ENCODE measurements at places on chromosomes 7 and 10.

- DNase-seq = no peak
Measured at GRCh38 chr10:121340271-121340831, 257.9 kb downstream of the FGFR2 start.

DNA sequence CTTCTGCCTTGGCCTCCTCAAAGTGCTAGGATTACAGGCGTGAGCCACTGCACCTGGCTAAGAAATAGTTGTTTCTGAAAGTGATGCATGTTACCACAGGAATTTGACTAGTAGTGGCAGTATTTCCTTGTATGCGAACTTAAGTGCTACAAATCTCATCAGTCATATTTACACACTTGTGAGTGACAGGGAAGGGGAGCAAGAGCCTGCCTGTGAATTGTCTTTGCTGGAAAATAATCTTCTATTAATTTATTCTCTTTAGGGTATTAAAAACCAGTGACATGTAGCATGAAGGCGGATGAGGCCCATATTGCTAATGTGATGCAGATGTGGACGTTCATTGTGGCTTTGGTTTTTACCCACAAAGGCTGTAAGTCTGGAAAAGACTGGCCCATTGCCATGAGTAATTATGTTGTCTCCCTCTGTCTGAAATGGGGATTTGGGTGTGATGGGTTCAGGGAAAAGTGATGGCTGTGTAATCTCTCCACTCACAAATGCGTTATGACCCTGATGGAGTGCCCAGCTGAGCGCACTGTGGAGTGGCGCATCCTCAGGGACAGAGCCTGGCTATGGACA is 97.6 kb downstream of the CCNY start:
- no peak for DNase-seq

- DNase-seq = no peak
Measured at GRCh38 chr10:71766717-71767419, 6.5 kb downstream of the VSIR start.

- DNase-seq = no peak
Measured at GRCh38 chr7:155643804-155644177, 670 bp upstream of the RBM33 start.

DNA sequence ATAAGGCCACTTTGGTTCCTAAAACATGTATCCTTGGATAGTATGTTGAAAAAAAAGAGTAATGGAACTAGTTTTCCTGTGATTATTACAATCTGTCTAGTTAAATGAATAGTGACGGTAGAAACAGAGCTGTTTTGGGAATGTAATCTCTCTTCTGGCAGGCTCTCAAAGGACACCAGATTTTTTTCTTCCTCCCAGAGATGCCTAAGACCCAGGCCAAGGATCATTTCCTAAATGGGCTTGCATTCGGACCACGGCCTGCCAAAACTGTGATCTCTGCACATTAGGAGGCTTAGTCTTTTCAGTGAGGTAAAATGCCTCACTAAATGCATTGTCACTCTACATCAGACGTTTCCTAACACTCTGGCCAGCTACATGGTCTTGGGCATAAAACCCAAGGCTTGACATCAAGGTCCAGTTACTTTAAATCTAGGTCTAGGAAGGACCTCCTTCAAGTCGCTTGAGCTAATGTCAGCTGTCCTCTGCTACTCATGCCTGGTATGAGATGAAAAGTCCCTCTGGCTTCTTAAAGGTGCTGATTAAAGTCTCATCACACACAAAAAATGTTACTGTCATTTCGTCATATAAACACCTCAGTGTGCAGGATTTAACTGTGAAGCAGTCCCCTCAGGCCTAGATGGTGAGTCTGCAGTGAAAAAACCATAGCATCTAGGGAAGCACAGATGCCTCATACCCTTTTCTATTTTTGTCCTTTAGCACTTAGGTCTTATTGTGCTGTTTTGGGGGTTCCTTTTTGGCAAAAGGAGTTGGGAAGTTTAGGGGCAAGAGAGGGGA is 47.7 kb downstream of the DLD start:
- DNase-seq = no peak

GRCh38 chr7:104156842-104157277 is 51.0 kb downstream of the ORC5 start:
- DNase-seq = peak; percentile 34

DNA sequence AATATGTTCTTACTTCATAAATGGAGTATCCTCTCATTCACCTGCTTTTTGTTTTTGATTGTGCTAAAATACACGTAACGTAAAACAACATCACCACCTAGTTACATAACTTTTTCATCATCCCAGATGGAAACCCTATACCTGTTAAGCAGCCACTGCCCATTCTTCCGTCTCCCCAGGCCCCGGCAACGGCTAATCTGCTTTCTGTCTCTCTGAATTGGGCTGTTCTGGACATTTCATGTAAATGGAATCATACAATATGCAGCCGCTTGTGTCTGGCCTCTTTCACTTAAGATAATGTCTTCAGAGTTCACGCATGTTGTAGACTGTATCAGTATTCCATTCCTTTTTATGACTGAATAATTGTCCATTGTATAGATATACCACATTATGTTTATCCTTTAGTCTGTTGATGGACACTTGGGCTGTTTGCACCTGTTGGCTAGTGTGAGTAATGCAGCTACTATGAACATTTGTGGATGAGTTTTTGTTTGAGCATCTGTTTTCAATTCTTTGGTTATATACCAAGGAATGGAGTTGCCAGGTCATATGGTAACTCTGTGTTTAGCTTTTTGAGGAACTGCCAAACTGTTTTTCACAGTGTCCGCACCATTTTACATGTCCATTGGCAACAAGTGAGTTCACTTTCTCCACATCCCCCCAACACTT is 14.1 kb upstream of the SUN1 start:
- peak; percentile 41 for DNase-seq

DNA sequence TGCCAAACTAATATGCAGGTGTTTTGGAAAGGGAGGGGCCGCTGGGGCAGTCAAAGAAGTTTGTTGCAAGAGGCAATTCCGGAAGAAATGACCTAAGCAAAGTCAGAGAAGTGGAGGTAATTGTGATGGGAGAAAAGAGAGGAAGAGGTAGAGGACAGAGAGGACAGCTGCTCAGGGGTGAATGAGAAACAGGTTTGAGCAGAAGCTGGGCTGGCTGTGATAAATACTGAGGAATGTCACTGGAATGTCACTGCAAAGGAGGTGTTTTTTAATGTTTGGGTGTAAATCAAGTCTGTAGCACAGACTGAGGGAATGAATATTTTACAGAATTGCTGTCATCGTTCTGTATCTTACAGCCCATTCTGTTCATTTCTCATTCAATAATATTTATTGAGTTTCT is 207.2 kb downstream of the DPP6 start:
- DNase-seq = no peak

DNA sequence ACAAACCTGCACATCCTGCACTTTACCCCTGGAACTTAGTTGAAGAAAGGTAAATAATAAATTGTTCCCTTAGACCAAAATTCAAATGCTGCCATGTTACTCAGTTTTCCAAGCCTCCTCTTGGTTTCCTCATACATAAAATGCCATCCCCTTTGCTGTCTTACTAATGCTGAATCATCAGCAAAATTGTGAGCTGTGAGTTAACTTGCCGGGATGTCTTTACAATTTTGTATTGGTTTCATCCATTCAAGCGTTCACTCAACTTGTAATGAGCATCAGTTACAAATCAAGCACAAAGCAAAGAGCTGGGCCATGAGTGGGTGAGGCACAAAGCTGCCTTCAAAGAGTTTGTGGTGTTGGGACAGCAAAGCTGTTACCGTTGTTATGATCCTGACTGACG is 395.8 kb upstream of the ZMIZ1 start:
- no peak for DNase-seq

GRCh38 chr7:107622429-107622828 is 38.2 kb upstream of the SLC26A4 start:
- peak; percentile 52 for DNase-seq

- DNase-seq = no peak
Measured at GRCh38 chr7:153087498-153087897, 327.9 kb downstream of the ACTR3B start.

DNA sequence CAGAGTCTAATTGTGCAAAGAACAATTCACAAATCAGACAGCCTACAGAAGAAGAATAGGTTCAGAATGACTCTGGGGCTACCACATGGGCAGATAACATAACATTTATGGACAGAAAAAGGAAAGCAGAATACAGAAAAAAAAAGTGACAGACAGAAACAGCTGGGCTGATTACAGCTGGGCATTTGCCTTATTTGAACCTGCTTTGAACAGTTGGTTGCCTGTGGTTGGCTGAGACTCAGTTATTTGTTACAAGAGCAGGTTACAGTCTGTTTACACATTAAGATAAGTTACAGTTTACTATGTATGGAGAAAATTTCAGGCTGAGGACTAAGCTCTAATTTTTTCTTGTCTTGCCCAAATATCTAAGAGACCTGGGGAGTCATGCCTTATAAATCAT is 327.2 kb downstream of the GALNT17 start:
- no peak for DNase-seq

DNA sequence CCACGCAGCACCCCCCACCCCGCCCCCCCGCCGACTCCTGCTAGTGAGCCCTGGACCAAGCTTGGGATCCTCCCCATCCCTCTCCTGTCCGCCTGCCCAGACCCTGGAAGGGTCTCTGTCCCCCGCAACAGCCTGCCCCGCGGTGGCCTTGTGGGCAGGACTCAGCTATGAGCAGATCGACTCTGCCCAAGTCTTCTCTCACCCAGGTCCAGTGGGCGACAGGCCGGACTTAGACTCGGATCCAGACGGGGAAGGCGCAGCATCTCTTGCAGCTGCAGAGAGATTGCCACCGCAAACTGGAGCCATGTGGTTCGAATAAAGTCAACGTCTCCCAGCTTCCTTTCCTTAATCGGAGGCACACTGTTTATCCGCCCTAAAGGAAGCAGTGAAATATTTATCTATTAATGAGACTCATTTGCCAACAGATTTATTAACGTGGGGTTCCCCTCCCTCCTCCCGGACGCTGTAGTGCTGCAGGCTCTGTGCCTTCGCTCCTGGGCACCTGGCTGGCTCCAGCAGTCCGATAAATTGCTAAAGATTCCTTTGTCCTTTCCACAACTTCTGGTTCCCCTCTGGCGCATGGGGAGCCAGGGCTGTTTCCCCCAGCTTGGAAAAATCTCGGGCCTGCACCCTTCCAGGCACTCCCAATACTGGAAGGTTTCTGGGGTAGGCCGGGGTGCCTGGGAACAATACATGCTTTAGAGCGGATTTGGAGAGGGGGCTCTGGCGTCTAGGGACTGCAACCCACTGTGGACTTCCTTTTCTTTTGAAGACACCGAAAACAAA is 634 bp upstream of the HOXA7 start:
- DNase-seq = no peak

DNA sequence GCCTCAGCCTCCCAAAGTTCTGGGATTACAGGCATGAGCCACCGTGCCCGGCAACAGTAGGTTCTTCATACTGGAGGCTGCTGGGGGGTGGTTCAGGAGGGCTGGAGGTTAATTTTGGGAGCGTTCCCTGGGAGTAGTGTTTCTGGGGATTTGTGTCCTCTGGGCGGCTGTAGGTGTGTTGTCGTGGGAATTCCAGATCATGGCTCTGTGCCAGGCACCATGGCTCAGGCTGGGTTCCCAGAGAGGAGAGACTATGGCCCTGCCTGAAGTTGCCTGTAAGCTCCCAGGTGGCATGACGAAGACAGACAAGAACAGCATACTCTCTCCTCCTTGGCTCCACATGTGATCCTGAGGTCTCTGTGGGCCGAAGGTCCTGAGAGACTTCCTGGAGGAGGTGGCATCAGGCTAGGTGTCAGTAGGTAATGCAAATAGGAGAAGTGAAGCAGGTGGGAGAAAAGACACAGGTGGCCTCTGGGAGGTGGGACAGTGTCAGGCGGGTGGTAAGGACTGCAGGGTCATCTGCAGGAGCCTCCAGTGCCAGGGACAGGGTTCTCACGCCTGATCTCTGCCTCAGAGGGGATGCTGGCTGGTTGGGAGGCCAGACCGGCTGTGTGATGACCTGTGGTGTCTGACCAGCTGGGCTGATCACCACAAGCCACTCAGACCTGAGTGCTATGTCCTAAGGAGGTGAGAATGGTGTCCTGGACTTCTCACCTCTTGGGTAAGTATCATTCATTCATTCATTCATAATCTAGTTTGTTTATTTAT is 18.7 kb downstream of the CLIP2 start:
- no peak for DNase-seq

GRCh38 chr10:33507662-33508425 is 173.4 kb upstream of the NRP1 start:
- peak; percentile 55 for DNase-seq

DNA sequence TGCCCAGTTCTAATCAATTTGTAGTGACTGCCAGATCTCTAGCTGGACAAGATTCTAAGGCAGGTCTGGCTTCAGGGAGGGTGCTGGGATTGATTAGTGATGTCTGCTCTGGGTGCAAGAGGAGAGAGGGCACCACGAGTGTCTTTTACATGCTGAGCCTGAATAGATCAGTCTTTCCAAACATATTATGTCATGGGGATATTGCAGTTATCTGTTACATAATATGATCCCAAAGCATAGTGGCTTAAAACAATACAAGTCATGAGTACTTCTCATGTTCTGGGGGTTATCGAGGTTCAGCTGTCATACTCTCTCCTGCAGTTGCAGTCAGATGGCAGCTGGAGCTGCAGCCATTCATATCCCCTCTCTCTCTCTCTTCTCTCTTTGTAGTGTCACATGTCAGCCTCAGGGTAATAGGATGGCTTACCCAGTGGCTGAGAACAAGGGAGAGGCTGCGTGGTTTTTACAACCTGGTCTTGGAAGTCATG is 26.0 kb downstream of the SLC29A3 start:
- peak; percentile 56 for DNase-seq

DNA sequence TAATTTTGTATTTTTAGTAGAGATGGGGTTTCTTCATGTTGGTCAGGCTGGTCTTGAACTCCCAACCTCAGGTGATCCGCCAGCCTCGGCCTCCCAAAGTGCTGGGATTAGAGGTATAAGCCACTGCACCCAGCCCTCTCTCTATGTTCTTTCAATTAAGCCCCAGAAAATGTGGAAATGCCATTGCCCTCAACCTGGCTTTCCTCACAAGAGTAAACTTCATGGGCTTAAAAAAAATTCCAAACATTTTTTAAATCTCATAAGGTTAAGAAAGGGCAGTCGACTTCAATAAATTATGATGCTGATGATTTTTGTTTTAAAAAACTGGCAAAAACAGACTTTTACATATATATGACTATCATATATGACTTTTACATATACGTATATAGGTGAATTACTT is 107.6 kb downstream of the TES start:
- DNase-seq = no peak

- no peak for DNase-seq
Measured at GRCh38 chr10:131568866-131569265, 257.3 kb upstream of the TCERG1L start.

- no peak for DNase-seq
Measured at GRCh38 chr7:15561835-15562234, at the start of gene AGMO. TSS of gene AGMO (minus strand) at chr7:15562015.

Measured in suppressor macrophage treated with lipopolysaccharide for 1 hour (primary cell).